Fibroblast of skin of right biceps (primary cell): ENCODE measurements at places on chromosomes 2 and 18.
A peak's percentile ranks its signal among the peaks of the same experiment; 100 is the strongest.

DNA sequence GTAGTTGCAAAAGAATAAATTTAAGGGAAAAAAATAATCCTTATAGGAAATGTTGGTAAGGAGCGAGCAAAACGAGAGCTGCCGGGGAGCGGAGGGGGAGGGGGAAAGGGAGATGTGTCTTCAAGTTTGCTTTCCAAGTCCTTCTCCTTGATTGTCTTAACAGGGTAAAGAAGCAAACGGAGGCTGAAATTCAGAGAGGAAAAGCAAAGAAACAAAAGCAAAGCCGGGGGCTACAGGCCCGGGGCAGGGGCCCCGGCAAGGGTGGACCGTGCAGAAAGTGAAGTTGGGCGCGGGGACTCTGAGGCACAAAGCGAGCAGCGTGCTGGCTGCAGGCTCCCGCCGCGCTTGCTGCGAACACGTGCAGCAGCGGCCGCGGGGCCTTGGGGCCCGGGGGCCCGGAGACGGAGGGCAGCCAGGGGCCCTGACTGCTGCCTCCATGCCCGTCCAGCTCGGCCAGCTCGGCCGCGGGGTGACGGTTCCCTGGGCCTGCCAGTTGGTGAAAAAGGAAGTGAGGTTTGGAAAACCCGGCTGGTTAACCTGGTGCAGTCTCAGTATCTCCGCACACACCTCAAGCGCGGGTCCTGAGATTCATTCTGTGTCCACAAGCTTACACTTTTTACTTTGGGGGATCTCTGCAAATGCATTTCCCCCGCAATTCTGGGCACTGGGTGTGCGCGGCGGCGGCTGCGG is 4.1 kb downstream of the BCL11A start:
- no peak for DNase-seq

- peak; percentile 66 for DNase-seq
These were observed 8.6 kb downstream of the SH3BP4 start for GRCh38 chr2:234960175-234961088.

GRCh38 chr2:216110620-216111019 is 1.5 kb downstream of the XRCC5 start:
- DNase-seq = no peak

- peak; percentile 26 for DNase-seq
These were observed 4.5 kb downstream of the HES6 start for GRCh38 chr2:238235331-238235732.

GRCh38 chr2:201908901-201909300 is 102.6 kb downstream of the CDK15 start:
- peak; percentile 71 for DNase-seq

DNA sequence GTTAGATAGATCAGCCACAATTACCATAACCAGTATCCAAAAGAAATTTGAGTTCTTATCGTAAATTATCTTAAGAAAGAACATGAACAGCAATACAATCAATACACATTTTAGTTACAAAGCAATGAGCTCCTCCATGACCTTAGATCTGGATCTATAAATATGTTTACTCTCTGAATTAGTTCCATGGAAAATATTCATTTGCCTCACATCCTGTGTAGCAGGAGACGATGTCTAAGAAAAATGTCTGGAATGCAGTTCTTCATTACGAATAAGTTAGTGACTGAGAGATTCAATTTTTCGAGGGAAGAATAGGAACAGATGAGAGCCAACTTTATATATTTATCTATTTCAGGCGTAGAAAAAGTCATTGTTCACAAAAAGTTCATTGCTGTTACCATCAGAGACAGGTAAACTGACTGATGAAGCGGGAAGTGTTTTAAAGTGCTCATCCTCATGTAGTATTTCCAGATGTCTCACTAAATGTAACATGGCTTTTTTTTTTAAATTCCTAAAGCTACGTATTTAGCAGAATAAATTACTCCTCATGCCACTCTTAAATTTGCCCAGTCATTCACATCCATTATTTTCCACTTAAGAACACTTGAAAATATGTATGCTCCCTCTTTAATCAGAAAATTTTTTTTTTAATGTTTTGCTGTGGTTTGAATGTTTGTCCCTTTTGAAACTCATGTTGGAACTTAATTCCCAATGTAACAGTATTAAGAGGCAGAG is 106.5 kb upstream of the SCN1A start:
- peak; percentile 87 for DNase-seq

DNA sequence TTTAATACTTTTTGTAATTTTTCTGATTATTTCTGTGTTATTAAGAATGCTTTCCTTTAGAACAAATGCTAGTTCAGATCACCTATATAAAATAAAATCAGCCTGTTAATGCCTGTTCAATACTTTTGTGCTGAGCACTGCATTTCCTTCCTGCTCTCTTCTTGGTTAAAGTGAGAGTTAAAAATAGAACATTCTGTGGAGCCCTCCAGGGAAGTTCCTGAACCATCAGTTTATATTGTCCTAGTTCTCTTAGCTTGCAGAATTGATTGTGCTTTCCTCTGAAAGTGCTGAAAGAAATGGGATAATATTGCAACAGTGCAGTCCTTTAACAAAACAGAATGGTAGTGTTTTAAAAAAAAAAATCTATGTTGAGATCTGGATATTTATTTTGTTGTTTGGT is 74.6 kb upstream of the UBXN4 start:
- no peak for DNase-seq

GRCh38 chr2:201938156-201938775 is 95.4 kb upstream of the FZD7 start:
- peak; percentile 87 for DNase-seq

- no peak for DNase-seq
These were observed 103.1 kb downstream of the CERS6 start for GRCh38 chr2:168559187-168559586.

DNA sequence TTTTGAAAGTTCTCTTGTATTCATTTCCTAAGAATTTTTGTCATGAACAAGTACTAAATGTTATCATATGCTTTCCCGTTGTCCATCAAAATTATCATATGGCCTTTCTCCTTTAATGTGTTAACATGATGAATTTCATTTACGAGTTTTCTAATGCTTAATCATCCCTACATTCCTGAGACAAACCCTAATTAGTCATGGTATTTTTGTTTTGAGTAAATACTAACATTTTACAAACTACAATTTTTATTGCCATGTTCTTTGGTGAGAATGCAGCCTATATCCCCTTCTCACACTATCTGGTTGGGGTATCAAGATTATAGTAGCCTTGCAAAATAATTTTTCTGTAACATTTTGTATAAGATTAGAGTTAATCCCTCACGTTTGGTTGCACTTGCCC is 14.5 kb downstream of the SMAD2 start:
- DNase-seq = no peak

- peak; percentile 8 for DNase-seq
These were observed 18.0 kb upstream of the PDE1A start for GRCh38 chr2:182444806-182445205.

DNA sequence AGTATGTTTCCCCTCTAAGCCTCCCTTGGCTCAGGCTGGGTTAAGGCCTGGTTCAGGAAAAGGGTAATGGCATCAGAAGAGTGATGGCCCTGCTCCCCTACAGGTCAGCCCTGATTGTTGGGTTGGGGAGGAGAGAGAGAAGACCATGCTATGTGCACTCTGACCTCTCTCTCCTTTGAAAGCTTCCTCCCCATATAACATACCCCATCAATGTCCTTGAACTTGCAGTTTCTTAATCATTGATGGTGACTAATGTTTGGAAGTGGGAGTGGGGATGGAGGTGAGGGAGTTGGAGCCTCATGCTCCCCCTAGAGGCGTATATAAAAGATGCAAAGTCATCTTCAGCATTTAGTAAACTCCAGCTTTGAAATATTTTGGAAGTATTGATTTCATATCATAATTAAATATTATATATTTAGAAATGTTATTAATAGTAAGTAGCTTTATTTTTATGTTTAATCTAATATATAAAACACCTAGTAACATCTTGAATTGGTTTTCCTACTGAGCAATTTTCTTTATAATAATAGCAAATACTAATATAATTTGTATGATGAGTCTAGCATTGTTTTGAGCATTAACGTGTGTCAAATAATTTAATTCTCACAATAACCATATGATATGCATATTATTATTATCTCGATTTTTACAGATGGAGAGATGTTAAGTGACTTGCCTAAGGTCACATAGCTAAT is 8.8 kb downstream of the PLCL1 start:
- peak; percentile 68 for DNase-seq

- DNase-seq = peak; percentile 80
These were observed 8.3 kb downstream of the PXDN start for GRCh38 chr2:1736045-1736444.

DNA sequence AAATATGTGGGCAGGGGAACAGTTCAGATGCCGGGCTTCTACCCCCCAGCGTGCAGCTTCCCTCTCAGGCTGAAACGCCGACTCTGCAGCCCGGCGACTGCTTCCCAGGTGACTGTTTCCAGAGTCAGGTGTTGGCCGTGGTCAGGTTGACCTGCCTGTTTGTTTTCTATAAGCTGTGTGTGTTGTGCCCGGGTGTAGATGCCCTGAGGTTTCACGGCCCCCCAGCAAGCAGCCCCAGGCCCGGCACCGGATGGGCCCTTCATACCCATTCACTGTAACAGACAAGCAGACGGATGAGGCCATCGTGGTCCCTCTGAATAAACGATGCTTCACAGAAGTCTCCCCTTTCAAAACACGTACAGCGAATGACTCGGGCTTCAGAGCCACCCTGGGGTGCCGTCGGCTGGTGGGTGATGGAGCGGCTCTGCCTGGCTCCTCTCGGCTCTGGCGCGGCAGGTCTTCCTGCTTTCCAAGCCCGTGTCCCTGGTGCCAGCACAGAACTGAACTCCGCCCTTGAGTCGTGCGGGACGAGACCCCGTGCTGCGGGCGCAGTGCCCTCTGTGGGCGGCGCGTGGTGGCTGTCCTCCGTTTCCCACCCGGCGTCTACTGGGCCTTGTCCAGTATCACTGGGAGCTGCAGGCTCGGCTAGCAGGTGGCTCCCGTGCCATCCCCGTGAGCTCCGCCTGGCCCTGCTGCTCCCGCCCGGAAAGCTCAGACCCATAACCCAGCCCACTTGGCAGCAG is 15.0 kb upstream of the KCNG2 start:
- no peak for DNase-seq

- DNase-seq = peak; percentile 80
These were observed 144.6 kb upstream of the SETBP1 start for GRCh38 chr18:44536046-44536445.

DNA sequence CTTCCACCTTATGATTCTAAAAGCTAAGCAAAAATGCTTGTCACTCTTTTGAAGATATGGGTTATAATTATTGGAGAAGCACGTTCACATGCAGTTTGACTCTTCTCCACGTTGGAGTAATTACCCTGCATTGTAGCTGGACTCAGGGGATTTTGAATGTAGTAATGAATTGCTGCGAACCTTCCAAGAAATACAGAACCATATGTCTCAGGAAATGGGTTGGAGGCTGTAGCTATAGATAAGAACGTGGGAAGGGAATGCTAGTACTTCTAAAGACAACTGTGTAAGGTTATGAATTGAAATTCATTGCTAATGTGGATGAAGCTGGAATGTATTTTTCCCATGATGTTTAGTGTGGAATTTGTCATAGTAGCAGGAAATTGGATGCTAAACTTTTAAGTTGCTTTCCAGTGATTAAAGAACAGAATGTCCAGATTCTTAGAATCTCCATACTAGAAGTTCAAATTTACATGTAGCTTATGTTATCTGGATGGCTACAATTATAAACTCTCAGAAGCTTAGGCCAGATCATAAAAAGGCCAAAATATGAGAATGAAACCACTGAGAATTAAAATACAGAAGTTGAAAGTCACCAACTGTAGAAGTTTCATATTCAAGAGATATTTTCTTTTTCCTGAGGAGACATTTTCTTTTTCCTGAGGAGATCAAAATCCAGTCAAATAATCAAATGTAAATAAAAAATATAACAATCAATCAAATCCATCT is 27.3 kb upstream of the SPOPL start:
- peak; percentile 19 for DNase-seq

DNA sequence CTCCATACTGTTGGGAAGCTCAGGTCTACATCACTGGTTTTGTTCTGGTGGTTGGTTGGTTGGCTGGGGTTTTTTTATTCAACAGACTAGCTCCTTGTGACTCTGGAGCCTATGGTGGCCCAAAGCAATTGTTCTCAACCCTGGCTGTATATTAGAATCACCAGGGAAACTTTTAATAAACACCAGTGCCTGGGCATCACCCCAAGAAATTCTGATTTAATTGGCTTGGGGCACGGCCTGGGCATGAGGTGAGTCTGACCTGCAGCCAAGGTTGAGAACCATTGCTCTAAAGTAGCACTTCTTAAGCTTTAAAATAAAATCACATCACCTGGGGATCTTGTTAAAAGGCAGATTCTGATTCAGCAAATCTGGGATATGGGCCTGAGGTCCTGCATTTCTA is 184.1 kb downstream of the C1D start:
- no peak for DNase-seq

DNA sequence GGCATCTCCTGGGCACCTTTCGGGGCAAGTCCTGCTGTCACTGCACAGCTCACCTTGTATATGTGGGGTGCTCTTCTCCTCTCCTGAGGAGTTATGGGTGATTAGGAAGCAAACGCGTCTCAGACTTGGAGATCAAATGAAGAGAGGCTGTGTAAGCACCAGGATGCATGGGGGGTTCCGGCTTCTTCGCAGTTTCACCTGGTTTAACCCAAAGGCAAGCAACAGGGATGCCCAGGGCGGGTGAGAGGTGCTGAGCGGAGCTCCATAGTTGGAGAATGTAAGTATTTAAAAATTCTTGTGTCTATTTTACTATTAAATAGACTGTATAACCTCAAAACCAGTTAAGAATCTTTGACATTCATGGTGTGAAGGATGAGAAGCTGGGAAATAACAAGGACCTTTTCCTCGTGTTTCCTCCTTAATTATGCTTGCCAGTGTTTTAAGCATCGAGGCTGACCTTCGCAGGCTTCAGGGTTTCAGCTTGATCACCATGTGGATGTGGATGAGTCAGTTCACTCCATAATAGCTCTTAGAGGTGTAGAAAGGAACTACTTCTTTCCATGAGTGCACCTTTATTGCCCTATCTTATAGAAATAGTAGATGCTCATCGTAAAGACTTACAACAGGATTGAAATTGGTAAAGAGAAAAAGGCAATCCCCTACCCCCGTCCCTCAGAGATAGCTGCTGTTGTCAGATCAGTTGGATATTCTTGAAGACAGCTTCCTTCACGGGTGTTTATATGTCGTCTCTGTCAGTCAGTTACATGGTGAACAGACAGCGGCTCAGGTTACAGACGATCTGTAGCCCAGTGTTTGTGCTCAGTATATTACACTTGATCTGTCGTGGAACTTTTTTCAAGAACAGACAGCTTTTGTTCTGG is 201.1 kb downstream of the AGAP1 start:
- DNase-seq = no peak

- DNase-seq = peak; percentile 56
These were observed 44.5 kb upstream of the TMEM17 start for GRCh38 chr2:62550461-62550860.

GRCh38 chr18:63907664-63908063 is at the start of gene SERPINB10:
SERPINB10 (plus strand) TSS chr18:63907958; CDS start chr18:63915511, 7,553 bp downstream.
- no peak for DNase-seq
